DMS153 (cell line): ENCODE measurements at places on chromosomes 1 and 21.

- peak; percentile 30 for DNase-seq
Observed at GRCh38 chr1:227887697-227888403, 59.9 kb downstream of the WNT9A start.

GRCh38 chr1:20074725-20075171 is 4.8 kb downstream of the PLA2G5 start:
- DNase-seq, result no peak

GRCh38 chr1:156848461-156849150 is 10.3 kb downstream of the INSRR start:
- no peak for DNase-seq

GRCh38 chr1:177211231-177211630 is 40.5 kb downstream of the BRINP2 start:
- DNase-seq, result no peak

GRCh38 chr1:17056551-17056950 is 2.7 kb upstream of the SDHB start:
- no peak for DNase-seq

DNA sequence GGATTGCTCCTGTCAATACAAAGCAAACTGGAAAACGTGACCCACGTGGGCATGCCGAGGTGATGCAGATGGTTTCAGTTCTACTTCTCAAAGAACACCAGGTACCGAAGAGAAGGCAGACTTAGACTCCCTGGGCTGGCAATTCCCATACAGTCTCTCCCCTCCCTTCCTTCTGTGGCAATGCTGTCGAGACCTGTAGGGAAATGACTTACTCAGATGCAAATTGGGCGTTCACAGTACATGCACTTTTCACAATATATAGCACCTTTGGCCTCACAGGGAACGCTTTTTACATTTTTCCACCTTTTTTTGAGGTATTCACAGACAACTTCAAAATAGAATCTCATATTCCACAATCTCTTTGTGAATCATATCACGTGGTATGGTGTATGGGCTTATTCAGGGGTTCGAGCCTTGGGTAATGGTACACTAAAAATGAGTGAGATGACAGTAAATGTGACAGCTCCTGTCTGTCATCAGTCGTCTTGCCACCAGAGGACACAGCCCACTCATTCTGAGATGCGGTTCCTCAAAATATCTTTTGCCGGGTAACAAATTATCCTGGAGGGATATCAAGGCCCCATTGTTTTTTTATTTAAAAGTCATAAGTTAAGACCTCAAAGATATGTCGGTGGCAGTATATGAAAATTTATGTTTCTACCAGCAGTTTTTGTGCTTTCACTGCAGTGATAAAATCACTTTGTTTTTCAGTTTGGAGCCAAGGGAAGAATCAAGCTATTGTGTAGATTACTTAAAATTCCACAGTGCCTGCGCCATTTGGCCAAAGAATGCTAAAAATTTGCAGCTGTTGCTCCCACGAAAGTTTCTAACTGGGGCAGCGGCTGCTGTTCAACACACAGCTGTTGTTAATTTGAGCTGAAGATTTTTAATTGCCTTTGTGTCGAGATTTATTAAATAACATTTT is 168.4 kb downstream of the ZZZ3 start:
- no peak for DNase-seq

- no peak for DNase-seq
Observed at GRCh38 chr1:93813076-93813475, 65.9 kb downstream of the DNTTIP2 start.

- no peak for DNase-seq
Observed at GRCh38 chr1:200226969-200227303, 182.9 kb downstream of the ZNF281 start.

DNA sequence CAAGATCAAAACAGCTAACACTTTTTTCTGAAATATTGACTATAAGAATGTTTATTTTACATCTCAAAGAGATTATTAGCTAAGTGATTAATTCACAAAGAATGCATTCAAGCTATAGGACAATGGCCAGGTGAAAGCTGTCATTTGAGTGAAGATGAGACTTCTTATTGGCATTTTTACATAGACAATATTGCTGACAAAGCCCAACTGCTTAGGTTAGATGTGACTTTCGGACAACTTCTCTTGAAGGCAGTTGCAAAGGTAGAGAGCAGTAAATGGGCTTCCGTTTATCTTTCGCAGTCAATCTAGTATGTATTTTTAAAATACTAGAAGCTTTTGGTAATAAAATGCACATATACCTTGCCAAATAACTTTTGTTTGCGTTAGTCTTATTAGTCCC is 1041.3 kb downstream of the AMY1C start:
- DNase-seq, result no peak

- no peak for DNase-seq
Observed at GRCh38 chr21:31132574-31133242, 94.4 kb upstream of the KRTAP19-8 start.

- no peak for DNase-seq
Observed at GRCh38 chr21:33455686-33456446, 23.9 kb downstream of the TMEM50B start.

GRCh38 chr1:201275253-201275666 is 8.0 kb upstream of the PKP1 start:
- DNase-seq, result peak; percentile 84

DNA sequence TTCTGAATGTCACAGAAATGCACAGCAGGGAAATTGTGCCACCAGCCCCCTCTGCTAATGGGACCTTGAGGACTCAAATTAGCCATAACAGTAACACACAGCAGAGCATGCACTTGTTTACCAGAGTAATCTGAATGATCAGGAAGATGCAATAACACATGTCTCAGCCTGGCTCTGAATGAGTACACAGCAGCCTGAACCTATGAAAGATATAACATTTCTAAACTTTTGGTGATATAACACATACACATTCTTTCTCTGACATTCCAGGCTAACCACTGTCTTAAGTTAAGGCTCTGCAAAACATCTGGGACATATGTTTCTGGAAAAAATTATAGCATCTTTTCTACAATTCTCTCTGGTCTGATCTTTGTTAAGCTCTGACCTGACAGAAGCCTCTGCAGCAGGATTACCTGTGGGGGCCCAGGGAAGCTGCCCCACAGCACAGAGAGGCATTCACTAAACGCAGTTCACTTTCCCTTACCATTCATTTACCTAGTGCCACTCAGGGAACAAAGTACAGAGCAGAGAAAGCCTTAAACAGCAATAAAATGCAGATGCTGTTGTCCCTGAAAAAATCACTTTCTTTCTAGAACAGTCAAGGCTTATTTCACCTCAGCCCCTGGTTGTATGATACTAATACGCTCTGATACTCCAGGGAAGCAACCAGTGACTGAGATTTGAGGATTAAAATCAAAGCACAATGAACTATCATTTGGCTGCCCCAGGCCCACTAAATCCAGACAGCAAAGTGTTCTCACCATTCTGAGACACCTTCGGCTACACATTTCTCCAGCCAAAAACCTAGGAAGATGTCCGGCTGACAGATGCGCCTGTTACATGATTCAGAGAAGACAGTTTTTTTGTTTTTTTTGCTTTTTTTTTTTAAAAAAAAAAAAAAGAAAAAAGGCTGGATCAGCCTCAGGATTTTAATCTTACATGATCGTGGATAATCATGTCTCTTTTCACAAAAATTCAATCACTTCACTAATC is 54.0 kb upstream of the CNN3 start:
- no peak for DNase-seq

DNA sequence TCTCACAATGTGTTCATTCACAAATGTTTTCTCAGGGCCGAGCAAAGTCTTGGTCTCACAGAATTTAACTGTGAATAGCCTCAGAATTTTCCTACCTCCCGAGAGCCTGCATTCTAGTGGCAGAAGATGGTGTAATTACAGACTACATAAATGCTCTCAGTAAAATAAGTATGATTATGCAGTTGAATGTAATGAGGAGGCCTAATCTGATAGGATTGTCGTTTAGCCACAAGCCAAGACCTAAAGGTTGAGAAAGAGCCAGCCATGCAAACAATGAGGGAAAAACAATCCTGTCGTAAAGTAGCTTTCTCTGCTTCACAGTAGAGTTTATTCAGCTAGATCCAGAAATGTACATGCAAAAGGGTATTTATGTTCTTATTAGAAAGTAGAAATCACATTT is 607.8 kb upstream of the B3GALT2 start:
- no peak for DNase-seq

- peak; percentile 70 for DNase-seq
Observed at GRCh38 chr1:169586395-169587255, at the start of gene F5. Gene F5 (minus strand): TSS chr1:169586481. CDS start chr1:169586386, 95 bp downstream.

DNA sequence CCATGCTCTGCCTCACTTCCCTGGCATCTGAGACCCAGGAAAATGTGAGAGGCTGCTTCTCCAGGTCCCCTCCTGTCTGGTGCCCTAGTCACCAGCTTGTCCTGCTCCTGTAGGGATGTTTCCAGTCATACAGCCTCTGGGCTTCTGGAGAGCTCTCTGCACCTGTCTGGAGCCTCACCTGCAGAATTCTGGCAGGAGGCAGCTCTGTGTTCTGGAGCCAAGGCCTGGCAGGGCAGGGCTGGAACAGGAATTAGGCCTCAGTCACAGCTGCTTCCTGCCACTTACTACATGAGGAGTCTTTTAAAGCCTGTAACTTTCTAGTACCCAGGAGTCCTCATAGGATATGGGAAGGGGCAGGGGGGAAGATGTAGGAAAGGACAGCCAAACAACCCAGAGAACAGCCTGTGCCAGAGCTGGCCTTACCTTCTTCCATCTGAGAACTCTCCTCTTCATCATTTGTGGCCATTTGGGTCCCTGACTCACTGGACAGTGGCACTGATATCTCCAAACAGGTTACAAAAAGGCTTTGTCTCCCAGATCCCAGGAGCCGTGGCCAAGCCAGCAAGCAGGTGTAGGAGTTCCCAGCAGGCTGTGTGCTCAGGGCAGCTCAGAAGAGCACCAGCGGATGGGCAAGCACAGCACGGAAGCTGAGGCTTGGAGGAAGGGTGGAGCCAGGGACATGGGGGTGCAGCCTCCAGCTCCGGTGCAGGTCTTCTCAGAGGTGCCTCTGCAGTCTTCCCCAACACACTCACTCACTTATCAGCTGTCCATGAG is 31.4 kb upstream of the ARTN start:
- DNase-seq, result peak; percentile 34

GRCh38 chr1:154429118-154429517 is 24.0 kb downstream of the IL6R start:
- DNase-seq, result no peak

GRCh38 chr21:28508126-28508525 is 484.6 kb downstream of the LTN1 start:
- DNase-seq, result no peak

DNA sequence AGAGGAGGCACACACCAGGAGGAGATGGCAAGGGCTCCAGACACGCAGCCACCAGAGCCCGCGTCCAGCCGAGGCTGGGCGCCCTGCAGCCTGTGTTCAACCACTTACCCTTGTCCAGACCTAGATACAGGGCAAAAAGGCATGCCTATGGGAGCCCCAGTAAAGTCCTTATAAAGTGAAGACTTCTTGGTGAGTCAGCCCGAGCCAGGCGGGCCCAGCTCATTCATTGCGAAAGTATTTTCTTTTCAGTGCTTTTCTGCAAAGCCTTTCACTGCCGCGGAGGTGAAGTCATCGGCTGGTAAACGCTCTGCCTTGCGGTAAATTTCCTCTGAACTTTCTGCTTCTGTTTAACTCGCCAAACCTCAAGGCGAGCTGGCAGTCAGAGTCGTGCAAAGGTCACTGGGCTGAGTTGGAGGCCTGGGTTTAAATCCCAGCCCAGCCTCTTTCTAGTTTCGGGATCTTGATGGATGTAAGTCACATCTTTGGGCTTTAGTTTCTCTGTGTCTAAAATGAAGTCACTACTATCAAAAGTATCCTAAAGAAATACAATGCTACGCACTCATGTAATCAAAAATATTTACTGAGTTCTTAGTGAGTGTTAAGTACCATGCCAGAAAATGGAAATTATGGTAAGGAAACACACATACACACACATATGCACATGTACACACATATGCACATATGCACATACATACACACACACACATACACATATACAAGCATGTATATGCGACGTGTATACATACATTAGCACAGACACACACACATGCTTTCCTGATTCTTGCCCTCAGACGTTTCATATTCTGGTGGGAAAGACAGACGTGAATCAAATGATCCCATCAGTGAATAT is 54.7 kb upstream of the IFFO2 start:
- no peak for DNase-seq

- no peak for DNase-seq
Observed at GRCh38 chr1:181587870-181588438, 104.6 kb downstream of the CACNA1E start.

GRCh38 chr21:15730484-15731242 is 881 bp downstream of the USP25 start:
- no peak for DNase-seq

DNA sequence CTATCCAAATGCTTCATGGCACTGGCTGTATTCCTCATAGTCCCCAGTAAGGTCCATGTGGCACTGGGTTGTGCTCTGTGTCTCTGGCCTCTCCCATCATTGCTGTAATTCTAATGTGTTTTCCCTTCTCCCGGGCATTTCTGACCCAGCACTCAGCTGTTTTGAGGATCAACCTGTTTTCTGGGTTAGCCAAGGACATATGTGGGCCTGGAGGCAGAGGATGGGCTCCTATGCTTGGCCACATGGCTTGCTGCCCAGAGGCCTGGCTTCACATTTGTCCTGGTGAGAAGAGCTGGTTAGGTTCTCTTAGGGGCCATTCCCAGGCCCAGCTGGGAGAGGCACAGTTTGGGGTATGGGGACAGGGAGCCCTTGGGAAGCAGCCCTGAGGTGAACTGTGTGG is 103.1 kb downstream of the FAM78B start:
- no peak for DNase-seq

GRCh38 chr21:42012763-42013329 is 2.7 kb upstream of the ZBTB21 start:
- DNase-seq, result no peak

DNA sequence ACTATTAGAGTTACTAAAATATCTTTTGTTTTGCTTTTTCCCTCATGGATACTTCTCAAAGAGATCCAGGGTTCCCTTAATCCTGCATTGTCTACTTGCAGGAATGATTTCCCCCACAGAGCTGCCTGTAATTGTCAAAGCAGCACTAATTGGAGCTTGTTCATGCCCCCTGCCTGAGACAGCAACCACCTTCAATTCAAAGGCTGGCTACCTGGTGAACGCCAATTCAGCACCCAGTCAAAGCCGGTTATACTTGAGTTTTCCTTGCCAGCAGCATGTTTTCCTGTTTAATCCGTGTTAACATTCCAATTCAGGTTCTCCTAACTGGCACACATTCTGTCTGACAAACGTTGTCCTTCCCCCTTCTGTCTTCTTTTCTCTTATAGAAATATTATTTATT is 382.9 kb downstream of the NTNG1 start:
- no peak for DNase-seq

DNA sequence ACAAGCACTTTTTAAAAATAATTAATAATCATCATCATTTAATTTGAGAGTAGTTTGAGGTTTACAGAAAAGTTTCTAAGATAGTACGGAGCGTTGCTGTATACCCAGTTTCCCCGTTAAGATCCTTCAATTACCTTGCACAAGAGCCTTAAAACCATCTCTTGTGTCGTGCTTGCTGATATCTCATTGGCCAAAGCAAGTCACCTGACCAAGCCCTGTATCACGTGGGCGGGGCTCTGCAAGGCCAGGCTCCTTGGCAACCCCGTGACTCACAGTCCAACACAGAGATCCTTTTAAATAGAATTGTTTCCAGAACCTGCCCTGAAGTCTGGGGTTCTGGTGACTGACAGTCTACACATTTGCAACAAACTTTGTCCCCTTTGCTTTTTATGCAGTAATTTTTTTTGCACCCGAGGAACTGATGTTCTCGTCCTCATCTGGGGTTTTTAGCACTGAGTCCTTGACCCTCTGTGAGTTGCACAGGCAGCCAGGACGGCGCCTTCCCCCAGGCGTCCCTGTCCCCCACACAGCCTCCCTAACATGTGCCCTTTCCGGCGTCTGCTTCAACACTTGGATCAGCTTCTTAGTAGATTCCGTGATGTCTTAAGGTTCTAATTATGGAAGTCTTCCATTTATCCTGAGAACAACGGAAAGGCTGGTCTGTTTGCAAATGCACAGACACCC is 183.3 kb upstream of the TMEM51 start:
- DNase-seq, result no peak
